ENCODE measurements at places on chromosomes 5 and 9.

GRCh38 chr5:3269395-3270169, 326.1 kb upstream of the IRX1 start:
- DNase-seq, result no peak

GRCh38 chr5:169871826-169872490, 108.3 kb downstream of the INSYN2B start:
- DNase-seq, result no peak

GRCh38 chr9:33510262-33511183, 13.5 kb upstream of the ANKRD18B start:
- no peak for DNase-seq

DNA sequence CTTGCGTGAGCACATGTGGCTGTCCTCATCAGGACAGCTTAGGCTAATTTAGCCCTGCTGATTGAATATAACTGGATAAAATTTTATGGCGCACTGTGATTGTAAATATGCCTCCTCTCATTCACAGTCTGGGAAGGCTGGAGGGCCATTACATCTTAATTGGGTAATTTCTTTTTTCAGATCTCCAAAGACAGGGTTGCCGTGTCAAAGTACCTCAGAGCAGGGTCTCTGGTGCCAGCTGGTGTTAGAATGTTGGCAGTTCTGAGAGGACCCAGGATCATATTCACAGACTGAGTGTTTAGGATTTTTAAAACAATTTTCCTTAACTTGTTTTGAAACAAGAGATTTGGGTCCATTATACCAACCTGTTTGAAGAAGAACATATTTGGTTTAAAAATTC, 455.7 kb upstream of the TLE4 start:
- no peak for DNase-seq

DNA sequence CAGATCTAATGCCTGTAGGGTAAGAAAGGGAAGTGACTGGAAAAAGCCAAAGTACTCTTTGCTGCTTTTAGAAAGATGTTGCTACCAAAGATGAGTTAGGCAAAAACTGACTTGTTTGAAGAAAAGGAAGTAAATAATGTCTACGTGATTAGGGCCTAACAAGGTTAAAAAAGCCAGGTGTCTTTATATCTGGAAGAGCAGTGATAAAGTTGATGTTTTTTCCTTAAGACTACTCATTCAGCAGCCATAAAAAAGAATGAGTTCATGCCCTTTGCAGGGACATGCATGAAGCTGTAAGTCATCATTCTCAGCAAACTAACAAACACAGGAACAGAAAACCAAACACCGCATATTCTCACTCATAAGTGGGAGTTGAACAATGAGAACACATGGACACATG, 13.5 kb upstream of the AMACR start:
- no peak for DNase-seq

- no peak for DNase-seq
Measured at GRCh38 chr9:14281876-14282275, 32.1 kb downstream of the NFIB start.

- no peak for DNase-seq
Measured at GRCh38 chr5:66224274-66224673, 80.2 kb downstream of the SREK1 start.

- peak; percentile 56 for DNase-seq
Measured at GRCh38 chr5:14270209-14270702, 127.1 kb downstream of the TRIO start.

GRCh38 chr5:60223342-60223741, 329.8 kb upstream of the PDE4D start:
- DNase-seq, result no peak

- peak; percentile 0 for DNase-seq
Measured at GRCh38 chr5:118956727-118957126, 31.6 kb downstream of the DTWD2 start.

DNA sequence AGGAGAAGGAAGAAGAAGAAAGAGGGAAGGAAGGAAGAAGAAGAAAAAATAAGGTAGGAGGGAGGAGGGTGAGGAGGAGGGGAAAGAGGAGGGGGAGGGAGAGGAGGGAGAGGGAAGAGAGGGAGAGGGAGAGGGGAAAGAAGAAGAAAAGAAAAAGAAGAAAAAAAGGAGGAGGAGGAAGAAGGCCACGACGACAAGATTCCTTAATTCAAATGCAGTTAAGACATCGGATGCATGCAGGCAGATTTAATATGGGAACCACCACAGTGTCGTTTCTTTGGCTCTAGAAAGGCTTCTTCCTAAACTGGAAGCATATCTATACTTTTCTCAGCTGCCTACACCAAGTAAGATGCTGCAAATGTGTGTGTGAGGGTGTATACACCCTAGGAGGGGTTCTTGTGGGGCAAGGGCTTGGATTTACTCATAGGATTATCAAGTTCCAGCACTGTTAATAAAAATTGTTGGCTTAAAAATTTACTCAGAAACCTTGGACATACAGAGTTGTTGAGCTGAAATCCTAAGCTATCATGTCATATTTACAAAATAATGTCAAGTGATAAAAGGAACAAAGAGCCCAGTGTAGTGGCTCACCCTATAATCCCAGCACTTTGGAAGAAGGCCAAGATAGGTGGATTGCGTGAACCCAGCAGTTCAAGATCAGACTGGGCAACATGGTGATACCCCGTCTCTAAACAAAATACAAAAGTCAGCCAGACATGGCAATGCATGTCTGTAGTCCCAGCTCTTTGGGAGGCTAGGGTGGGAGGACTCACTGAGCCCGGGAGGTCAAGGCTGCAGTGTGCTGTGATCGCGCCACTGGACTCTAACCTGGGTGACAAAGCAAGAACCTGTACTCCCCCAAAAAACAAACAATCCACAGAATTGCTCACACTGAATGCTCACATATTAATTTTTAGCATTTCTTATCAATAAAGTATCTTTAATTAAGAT, 108.5 kb downstream of the UBAP2 start:
- no peak for DNase-seq

DNA sequence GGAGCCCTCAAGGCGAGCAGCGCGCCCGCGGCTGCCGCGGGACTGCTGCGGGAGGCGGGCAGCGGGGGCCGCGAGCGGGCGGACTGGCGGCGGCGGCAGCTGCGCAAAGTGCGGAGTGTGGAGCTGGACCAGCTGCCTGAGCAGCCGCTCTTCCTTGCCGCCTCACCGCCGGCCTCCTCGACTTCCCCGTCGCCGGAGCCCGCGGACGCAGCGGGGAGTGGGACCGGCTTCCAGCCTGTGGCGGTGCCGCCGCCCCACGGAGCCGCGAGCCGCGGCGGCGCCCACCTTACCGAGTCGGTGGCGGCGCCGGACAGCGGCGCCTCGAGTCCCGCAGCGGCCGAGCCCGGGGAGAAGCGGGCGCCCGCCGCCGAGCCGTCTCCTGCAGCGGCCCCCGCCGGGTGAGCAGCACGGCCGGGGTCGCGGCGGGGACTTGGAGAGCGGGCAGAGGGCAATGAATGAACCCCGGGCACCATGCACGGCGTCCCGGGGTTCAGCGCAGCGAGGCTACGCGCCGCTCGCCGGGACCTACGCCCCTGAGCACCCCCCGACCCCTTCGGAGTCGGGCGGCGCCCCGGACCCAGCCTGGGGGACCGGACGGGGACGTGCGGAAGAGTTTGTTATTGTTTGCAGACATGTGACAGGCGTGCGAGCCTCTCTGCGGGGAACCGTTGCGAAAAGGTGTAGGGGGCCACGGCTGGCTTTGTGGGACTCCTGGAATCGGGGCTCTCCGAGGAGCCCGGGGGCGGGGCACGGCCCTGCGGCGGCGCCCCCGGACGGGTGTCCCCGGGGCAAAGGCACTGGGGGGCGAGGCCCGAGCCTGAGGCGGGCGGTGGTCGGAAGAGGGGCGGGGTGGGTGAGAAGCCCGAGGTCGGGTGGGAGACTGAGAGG, 553 bp downstream of the MAP3K1 start:
- DNase-seq, result peak; percentile 26

GRCh38 chr5:55063220-55063863, 39.1 kb upstream of the GZMA start:
- DNase-seq, result no peak

GRCh38 chr5:34061993-34062392, 19.0 kb upstream of the C1QTNF3 start:
- no peak for DNase-seq

DNA sequence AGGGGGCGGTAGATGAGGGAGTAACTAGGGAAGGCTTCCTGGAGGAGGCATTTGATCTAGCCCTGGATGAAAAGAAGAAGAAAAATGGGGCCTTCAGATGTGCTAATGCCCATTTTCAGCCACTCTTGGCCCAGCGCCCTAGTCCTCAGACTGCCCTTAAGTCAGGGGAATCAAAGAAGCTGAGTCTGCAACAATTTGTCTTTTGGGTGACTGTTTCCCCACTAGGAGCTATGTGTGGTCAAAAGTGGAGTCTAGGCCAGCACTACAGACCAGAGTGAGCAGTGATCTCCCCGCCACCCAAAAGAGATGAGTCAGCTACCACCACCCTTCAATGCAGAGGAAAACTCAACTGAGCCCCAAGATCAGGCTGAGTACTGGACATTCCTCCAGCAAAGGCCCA, 542.1 kb downstream of the BNC2 start:
- no peak for DNase-seq

DNA sequence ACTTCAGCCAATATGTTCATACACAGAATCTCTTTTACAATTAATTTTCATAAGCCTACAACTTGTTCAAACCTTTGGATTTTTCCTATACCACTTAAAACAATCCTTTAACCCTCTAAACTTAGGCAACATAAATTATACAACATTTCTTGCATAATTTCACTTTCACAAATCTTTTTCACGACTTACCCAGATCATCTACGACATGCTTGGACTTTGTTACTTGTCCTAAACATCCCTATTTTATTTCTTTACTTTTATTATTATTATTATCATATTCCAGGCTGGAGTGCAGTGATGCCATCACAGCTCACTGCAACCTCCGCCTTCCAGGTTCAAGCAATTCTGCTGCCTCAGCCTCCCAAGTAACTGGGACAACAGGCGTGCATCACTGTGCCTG, 68.0 kb downstream of the CACNA1B start:
- DNase-seq, result no peak

DNA sequence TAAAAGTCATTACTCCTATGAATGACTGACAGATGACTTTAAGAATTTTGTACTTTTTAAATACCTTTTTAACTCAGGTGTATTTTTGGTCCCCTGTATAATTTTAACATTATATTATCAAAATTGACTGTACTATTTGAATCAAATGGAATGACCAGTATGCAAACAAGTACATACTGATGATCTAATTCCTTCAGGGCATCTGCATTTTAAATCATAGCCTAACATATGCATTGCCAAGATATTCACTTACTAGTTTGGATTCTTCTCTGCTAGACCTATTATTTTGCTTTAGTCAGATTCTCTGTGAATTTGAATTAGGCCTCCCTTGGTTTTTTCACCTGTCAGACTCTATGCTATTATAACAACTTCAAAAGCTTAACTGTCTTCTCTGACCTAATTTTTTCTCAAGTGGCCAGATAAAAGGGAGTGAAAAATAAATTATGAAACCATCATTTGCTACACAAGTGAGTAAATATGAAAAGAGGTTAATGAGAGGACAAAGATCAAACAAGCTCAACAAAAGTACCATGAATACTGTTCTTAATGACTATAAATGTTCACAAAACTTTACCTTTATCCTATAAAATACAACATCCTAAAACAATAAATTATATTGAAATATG, 1505.2 kb upstream of the CDH9 start:
- DNase-seq, result no peak

DNA sequence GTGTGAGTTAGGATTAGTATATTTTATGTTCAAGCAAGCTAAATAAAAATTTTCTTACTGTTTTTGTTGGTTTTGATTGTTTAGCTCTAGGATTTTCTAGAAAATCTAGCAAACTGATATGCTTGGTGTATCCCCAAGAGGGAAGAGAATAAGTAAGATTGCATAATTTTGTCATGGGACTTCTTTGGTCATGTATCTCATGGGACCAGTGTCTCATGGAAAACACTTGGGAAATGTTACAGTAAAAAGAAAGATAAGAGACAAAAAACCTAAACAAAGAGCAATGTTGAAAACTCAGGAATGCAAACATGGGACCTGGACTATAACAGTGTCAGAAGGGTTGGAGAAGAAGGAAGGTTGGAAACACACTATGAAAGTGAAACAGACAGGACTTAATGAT, 119.4 kb downstream of the TLR4 start:
- DNase-seq, result no peak

DNA sequence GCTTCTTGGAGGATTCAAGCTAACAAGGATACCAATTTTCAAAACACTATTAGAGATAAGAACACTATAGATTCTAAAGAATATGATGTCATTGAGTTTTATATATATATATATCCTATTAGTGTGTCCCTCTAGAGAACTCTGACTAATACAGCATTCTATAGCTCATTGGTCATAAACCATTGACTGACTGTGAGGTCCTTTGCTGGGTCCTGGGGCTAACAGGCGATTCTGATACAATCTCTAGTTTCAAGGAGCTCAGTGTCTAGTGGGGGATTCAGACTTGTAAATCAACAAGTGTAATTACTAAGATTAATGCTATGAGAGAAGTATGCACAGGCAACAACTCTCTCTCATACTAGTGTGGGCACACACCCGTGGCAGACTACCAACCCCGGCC, 234.5 kb downstream of the DENND1A start:
- no peak for DNase-seq

- DNase-seq, result no peak
Measured at GRCh38 chr5:111839438-111839837, 82.4 kb upstream of the NREP start.

- no peak for DNase-seq
Measured at GRCh38 chr9:130854092-130854491, 19.0 kb downstream of the ABL1 start.

GRCh38 chr5:90289837-90290236, 119.7 kb downstream of the CETN3 start:
- DNase-seq, result no peak

GRCh38 chr5:10276691-10277090, 26.6 kb downstream of the CCT5 start:
- no peak for DNase-seq

DNA sequence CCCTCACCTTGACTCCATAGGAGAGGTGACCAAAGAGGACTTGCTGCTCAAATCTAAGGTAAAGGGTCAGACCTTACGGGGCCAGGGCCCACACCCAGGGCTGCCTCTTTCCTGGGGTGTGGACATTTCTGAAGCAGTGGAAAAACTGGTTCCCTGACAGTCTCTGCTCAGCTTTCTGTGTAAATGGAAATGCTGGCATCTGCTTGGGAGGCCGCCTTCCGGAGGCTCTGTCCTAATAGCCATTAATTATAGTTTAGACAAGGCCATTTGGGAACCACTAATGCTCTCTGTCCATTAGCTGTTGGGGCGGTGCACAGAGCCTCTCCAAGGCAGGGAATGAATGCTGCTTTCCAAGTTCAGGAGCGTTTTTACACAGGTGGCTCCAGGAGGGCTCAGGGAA, 17.3 kb downstream of the USP20 start:
- DNase-seq, result no peak
